Stimulated activated CD4-positive, alpha-beta T cell treated with anti-CD3 and anti-CD28 coated beads, Interleukin-1b, Interleukin-23, amount 100 ng/mL, for 1 hour (primary cell): ENCODE measurements at places on chromosomes 6 and 20.

DNA sequence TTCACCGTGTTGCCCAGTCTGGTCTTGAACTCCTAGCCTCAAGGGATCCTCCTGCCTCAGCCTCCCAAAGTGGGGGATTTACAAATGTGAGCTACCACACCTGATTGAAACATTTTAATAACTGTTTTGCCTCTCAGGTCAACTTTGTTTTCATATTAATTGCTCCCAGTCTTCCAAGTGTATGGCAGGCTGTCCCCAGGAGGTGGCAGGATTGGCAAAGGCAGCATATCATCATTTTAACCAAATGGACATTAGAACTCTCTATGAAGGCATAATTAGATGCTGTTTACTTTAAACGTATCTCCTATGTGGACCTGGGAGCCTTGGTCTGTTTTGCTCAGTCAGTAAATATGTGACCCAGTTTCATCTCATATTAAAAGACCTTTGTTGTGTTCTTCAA, 59.2 kb upstream of the CSE1L start:
- no peak for DNase-seq

GRCh38 chr20:48599748-48600469, 227.9 kb downstream of the PREX1 start:
- no peak for DNase-seq

- no peak for DNase-seq
Observed at GRCh38 chr6:30154709-30155519, 6.1 kb downstream of the TRIM10 start.

DNA sequence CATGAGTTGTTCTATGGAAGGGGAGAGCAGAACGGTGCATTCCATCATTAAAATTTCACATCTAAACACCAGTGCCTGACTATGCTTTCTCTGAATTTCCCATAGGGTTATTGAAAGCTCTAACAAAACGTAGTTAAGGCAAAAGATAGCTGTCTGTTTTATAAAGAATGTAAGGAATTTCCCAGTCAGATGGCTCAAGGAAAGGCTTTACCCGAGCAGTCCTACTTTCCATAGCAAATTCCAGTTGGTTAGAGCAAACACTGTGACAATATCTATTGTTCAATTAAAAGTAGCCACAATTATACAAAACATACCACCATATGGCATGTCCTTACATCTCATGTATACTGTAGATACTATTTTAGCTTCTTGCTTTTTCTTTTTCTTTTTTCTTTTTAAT, 1059.5 kb upstream of the FLRT3 start:
- no peak for DNase-seq

DNA sequence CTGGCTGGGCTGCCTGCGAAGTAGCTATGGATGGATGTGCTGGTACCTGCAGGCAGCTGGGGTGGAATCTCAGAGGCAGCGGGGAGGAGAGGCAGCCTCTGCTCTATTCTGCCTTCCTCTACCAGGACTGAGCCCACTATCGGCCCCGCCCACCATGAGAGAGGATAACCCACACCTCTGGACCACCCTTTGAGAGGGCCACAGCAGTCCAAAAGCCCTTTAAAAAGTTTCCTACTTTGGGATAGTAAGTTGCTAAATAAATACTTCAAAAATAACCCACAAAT, 36.1 kb downstream of the EZR start:
- no peak for DNase-seq

DNA sequence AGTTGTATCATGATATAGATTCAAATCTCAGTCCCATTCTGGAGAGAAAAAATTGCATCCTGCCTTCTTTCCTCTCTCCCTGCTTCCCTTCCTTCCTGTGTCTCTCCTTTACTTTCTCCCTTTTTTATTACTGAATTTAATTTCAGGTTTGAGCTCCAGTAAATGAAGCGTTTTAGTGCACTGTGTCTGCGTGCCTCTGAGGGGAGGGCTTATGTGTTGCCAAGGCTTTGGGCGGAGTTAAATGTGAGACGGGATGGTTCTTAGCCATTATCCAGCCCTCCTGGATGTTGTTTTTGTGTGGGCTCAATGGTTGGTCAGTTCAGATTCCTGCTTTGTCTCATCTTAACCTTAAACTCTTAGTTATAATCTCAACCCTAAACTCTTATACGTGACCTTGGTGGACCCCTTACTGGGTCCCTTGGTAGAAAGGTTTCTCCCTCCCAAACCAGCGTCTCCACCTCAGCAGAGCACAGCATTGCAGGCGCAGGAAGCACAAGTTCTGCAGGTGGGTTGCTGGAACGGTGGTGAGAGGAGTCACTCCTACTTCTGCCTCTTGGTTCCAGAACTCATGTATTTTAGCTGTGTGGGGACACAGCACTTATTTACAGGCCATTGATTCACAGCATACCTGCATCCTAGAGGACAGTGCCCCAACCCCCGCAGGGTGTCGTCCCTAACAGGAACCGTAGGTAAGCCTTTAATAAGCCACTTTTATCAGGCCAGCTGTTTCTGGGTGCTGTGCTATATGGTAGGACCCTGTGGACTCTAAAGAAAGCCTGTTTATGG, 68.5 kb downstream of the DNAH8 start:
- DNase-seq: no peak

GRCh38 chr6:92114797-92115196, 1304.6 kb downstream of the EPHA7 start:
- no peak for DNase-seq
